ENCODE measurements at places on chromosomes 6 and 20.

- no peak for DNase-seq
Measured at GRCh38 chr20:60974022-60974421, 278.0 kb upstream of the CDH4 start.

- no peak for DNase-seq
Measured at GRCh38 chr6:3011592-3011991, 11.9 kb downstream of the NQO2 start.

- DNase-seq: no peak
Measured at GRCh38 chr20:61734733-61735502, 330.8 kb downstream of the TAF4 start.

DNA sequence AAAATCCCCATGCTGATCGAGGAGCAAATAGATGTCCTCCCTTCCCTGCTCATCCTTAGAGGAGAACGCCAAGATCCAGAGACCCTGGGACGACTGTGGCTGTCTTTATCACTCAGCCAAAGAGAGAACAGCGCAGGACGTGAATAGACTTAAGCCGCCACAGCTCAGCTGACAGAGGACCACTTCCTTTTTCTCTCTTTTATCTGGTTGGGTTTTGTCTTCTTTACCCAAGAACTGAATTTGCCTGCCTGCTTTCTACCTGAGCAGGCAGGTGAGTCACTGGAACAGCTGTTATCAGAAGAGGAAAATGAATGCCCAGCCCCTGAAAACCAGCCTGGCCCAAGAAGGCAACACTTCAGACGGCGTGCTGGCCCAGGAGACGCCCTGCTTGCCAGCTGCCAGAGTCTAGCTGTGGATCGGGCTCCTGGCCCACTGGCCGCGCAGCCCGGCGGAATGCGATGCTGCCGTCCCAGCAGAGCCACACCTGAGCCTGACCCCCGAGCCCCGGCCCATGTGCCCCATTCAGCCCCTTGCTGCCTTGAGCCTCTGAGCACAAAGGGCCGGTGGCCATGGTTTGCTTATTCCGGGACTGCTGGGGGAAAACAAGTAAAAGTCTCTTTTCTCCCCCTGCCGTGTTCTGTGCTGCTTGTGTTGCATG is 82.1 kb downstream of the TCP11 start:
- no peak for DNase-seq

DNA sequence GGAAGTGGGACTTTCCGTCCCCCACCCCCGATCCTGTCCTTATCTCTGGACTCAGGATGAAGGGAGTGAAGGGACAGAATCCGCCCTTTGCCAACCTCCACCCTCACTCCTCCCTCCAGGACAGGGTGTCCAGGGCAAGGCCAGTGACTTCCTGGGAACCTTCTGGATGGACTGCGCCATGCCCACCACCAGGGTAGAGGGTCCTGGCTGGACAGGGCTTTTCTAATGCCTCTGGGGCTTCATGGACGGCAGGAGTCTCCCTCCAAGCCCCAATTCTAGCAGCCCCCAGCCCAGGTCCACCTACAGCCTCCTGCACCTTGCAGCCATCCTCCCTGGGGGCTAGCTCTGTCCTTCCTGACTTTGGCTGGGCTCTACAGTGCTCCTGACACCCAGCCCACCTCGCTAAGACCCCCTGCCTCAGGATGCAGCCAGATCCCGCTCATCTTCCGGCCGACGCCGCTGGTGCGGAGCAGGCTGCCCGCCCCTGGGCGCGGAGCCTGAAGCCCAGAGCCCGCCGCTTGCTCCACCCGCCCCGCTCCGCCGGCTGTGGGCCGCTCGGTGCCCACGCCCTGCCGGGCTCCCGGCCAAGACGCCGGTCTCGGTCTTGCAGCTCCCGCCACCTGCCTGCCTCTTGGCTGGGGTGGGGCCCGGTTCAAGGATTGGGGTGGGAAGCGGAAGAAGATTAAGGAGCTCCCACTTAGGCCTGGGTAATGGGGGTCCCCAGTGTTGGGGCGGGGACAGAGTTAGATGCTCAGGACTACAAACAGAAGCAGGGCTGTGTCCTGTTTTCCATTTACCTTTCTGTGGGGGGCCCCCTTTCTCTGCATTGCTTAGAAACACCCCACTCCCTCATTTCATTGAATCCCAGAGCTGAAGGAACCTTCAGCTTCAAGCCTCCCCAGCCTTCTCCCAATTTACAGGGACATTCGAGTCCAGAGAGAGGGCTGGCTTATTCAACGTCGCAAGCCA is 72.8 kb downstream of the MDGA1 start:
- DNase-seq: no peak

DNA sequence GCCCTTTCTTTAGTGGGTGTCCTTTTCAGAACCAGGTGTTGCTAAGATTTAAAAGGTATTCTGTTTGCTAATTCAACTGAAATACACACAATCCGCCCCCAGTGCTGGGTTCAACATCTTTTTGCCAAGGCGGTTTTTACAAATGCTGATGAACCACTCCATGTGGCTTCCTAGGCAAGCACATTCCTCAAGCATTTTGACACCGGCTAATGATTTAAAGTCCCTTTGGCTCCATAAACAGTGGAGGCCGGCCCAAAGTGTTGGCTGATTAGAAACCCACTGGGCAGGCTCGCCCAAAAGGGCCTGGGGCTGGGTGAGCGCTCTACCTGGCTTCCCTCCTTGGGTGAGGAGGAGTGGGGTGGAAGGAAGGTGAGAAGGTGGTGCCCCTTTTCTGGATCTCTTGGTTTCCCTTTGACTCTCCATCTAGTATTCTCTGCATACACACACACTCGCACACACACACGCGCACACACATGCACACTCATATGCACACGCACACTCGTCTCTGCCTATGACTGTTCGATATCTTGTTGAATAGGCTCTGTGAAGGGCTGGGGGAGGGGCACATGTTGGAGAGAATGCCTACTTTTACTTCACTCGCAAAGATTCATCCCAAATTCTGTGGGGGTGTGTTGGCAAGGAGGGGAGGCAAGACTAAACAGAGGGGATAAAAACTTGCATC is 66.7 kb upstream of the ARMC2 start:
- DNase-seq: no peak

DNA sequence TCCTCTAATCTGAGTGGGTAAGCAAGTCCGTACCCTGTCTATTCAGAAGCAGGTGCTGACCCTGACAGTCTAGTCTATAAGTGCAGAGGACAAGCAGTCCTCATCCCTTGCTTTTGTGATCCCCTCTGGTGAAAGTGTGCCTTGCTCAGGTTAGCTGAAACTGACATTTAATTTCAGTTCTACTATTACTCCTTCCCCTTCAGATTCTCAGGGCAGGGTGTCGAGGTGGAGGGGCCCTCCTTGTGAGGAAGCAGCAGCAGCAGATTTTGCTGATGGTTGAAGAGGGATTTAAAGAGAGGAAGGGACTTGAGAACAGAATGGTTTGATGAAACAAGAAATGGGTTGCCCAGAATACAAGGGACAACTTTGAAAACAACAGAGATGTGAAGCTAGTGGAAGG is 309.3 kb downstream of the CLIC5 start:
- DNase-seq: no peak

DNA sequence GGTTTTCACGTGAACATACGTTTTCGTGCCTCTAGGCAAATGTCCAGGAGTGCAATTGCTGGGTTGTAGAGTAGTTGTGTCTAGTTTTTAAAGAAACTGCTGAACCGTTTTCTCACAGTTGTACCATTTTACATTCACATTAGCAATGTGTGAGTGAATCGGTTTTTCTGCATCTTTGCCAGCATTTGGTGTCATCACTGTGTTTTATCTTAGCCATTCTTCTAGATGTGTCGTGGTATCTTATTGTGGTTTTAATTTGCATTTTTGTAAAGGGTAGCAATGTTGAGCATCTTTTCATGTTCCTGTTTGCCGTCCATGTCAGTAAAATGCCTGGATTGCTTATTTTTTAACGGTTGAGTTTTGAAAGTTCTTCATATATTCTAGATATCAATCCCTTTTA is 10.2 kb downstream of the DOK5 start:
- DNase-seq: no peak

- DNase-seq: no peak
Measured at GRCh38 chr6:106981926-106982325, 7.4 kb upstream of the CD24 start.

- DNase-seq: no peak
Measured at GRCh38 chr6:30156262-30156599, 4.8 kb downstream of the TRIM10 start.

DNA sequence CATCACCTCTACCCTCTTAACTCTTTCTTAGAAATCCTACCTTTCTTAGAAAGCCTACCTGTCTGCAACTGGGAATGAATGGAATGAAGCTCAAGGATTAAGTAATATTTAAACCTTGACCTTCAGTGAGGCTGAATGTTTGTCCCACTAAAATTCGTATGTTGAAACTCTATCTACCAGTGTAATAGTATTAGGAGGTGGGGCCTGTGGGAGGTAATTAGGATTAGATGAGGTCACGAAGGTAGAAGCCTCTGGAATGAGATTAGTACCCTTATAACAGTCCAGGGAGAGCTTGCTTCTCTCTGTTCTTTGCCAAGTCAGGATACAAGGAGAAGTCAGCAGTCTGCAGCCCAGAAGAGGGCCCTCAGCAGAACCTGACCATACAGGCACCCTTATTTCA is 158.0 kb downstream of the TENT5A start:
- DNase-seq: no peak

GRCh38 chr20:57908704-57909630 is 199.2 kb upstream of the PMEPA1 start:
- no peak for DNase-seq

GRCh38 chr6:44356487-44356886 is 14.0 kb downstream of the SPATS1 start:
- DNase-seq: no peak

- no peak for DNase-seq
Measured at GRCh38 chr6:157284738-157285421, 38.4 kb downstream of the TMEM242 start.

DNA sequence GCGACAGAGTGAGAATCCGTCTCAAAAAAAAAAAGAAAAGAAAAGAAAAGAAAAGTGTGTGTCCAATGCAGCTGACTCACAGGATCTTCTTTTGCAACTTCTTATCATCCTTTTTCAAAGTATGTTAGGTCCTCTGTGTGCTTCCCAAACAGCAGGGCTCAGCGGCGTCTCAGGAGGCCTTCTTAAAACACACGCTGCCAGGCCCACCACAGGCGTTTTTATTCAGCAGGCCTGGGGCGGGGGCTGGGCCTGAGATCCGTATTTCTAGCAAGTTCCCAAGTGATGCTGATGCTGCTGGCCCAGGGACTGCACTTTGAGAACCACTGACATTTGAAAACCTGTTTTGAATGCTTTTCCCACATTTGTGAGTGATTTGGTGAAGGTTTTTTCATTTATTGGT is 57.1 kb downstream of the PSMG4 start:
- DNase-seq: no peak

GRCh38 chr6:38567436-38567835 is 72.3 kb downstream of the BTBD9 start:
- no peak for DNase-seq

GRCh38 chr6:23713211-23713610 is 412.8 kb upstream of the NRSN1 start:
- DNase-seq: no peak

DNA sequence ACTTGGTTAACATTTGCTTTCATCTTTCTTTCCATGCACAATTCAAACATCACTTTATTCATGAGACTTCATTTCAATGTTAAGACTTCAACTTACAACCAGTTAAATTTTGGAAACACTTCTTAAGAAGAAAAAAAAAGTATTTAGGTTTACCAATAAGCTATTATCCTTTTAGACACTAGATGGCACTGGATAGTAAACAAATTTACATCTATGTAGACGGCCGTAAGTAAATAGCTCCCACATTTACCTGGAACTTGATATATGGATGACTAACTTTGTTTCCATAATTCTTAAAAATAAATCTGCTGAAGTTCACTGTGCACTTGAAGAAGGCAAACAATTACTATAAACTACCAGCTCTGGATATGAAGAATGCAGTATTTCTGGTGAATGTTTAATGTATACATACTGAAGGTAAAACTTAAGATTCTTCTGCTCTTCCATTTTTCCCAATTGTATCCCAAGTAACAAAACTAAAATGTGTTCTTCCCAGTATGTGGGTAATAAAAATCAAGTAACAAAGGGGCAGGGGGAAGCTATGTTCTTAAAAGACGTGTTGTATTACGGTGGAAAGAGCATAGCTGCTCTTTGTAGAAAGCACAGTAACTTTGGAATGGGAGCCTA is 130.6 kb upstream of the C6orf118 start:
- no peak for DNase-seq

GRCh38 chr6:108665495-108666196 is 104.9 kb downstream of the FOXO3 start:
- DNase-seq: no peak

DNA sequence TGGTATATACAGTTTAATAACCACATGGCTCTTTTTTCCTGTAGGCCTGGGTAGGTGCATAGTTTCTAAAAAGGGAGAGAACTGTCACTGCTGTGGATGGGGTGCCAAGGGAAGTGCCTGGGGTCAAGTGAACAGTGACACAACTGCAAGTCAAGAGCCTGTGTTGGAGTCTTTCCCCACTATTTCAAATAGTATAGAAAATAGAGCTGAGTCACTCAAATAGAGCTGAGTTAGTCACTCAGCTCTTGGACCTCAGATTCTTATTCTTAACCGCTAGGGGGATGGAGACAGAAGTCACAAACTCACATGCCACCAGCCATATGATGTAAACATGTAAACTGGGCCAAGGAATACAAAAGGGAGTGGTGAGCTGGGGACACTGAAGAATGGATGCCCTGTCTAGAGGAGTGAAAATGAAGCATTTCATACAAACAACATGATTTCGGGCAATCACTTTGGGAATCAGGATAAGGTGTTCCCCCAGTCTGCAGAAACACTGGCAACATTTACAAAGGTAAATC is 2.1 kb downstream of the NQO2 start:
- peak; percentile 68 for DNase-seq

DNA sequence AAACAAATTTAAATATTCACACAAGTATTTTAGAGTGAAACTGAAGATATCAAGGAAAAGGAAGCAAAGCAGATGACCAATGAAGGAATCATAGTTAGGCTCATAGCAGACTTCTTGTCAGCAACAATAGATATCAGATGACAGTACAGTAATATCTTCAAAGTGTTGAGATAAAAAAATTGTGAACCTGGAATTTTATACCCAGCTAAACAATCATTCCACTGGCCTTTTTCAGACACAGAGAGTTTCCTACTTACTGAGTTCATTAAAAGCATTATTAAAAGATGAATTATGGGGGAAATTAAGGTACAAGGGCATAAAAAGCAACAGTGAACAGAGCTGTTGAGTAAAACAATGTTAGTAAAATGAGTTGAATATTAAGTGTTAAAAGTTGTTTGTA is 254.6 kb downstream of the UST start:
- no peak for DNase-seq

- no peak for DNase-seq
Measured at GRCh38 chr20:33568868-33569801, 79.2 kb downstream of the CBFA2T2 start.

DNA sequence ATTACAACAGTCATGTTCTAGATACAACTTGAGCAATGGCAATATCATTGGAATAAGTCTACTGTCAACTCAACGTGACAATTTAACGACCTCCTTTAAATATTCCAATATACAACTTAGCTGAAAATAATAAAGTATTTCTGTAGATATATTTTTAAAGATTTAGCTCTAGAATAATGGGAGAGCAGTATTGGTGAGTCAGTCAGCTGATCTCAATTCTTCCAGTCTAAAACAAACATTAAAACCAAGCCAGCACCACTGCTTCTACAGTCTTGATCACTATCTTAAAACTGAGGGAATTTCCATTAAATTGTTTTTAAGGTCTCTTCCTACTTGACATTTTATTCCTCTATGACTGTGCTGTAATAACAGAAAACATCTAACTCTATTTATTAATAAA is 38.2 kb downstream of the NOL7 start:
- DNase-seq: no peak

GRCh38 chr20:731891-732560 is 36.3 kb downstream of the SLC52A3 start:
- no peak for DNase-seq

Measured in CD4-positive, alpha-beta T cell treated with Interleukin-10 for 1 hour (primary cell).